ENCODE measurements at places on chromosomes 2 and 18.

- DNase-seq, result no peak
Measured at GRCh38 chr2:38719706-38720105, 31.5 kb downstream of the SRSF7 start.

- DNase-seq, result no peak
Measured at GRCh38 chr2:215930505-215931253, 82.7 kb downstream of the MREG start.

GRCh38 chr2:234412726-234413125 lies 84.2 kb downstream of the ARL4C start:
- no peak for DNase-seq

- DNase-seq, result no peak
Measured at GRCh38 chr18:10025711-10026670, 112.2 kb downstream of the VAPA start.

DNA sequence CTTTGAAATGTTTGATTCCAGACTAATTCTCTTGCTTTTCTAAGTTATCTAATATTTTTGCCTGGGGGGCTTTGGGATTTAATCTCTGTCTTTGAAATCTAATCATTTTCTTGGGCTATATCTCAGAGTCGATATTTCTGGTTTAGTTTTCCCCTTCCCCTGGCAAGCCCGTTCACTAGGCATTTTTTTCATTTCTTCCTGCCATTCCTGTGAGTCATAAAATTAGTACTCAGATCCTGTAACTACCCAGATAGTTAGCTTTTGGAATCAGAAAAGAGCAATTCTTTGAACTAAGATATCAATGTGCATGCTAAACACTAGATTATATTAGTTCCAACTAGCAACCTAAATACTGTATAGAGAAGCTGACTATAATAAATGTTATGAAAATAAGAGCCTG lies 29.4 kb upstream of the RNF149 start:
- no peak for DNase-seq

GRCh38 chr2:3001615-3002560 lies 375.7 kb downstream of the EIPR1 start:
- no peak for DNase-seq

DNA sequence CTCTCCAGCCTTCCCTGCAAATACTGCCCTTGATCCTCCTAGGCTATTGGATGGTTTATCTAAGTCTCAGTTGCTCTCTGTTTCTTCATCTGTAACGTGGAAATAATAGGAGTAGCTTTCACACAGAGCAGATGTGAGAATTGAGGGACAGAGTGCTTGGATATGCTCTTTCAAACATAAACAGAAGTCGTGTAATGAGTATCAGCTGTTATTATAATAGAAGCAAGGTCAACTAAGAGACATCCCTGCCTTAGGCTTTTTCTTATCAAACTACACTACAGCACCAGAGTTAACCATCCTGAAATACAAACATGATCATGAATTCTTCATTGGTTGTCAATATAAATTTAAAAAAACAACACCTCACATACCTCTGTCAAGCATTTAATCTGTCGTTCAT lies 138.2 kb downstream of the DOK6 start:
- no peak for DNase-seq

DNA sequence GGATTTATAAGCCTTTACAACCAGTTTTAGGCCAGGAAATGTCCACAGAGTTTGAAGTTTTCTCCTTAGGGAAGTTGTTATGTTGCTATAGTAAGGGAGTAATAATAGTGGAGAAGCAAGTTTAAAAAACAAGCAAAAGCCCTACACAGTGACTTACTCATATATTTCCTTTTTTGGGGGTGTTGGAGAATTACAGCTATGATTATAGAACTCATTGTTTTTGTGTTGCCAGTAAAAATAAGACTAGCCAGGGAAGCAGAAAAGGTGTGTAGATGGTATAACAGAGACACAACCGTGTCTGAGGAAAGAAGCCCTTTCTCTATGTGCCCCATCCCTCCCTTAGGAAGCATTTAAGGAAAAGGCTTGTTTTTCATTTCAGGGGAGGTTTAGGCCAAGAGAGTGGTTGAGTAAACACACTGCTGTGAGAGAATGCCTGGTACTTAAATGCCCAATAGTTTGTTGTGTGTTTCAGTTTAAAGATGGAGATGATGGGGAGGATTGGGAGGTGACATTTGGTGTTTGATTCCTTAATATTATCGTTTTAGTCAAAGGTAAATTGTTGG lies 2.3 kb downstream of the VAPA start:
- no peak for DNase-seq

DNA sequence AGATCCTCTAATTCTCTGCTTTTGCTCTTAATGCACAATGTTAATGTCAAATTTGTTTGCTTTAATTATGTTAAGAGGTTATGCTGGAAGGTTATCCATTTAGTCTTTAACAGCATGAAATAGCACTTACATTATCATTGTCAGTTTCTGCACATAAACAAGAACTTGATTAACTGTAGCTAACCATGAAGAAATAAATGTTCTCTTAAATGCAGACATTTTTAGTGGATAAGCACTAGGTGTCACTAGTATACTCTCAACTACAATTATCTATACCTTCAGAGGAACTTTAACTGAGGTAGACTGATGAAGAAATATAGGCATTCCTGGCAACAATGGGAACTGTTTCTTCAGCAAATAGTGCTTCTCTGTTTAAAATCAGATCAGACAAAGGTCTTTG lies 178.8 kb upstream of the CHST9 start:
- DNase-seq, result no peak

DNA sequence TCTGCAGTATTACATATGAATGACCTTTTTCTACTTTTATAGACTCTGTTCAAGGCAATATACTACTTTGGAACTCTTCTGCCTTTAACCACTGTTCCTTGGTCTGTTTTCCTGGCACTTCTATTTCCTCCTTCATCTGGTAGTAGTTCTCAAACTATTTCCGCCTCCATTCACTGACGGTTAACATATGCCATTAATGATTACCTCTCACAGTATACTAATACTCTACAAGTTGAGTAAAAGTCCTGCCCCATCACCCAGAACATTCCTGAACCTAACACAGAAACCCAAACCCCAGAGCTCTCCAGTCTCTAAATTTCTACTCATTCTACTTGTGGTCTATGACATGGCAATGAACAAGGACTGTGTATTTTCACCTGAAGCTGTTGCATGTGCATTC lies 4.5 kb downstream of the GFPT1 start:
- DNase-seq, result no peak

DNA sequence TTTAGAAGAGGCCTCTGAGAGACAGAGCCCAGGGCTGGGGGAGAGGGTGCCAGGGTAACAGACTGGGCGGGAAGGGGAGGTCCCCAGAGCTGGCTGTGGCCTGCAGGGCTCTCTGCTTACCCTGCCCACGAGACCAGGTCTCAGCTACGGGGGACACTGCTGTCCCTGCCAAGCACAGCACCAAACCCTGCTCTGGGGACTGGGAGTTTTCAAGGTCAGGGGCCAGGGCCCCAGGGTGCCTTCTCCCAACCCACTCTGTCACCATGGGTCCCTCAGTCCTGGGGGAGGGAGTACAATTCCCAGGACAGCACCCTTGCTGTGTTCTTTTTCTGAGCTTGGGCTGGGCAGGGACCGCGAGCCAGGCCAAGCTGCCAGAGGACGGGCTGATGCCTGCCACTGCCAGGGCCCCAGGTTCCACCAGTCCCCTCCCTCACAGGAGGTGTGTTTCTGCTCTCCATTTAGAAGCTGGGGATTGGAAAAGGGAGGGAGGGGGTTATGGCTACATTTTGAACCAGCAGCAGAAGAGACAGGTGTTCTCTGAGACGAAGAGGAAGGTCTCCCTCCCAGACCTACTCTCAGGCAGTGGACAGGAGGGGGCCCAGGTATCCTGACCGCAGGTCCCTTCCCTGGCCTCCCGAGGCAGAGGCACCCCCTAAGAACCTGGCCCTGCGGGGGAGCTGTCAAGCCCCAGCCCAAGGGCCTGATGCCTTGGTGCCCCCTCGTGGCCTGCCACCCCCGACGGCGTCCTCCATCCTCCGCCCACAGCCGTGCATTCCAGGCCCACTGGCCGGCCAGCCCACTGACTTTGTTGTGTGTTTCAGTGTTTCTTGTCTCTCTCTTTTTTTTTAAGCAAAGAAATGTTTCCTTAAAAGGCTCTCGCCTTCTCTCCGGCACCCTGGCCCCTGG lies 80.4 kb downstream of the TNS1 start:
- DNase-seq, result no peak

- no peak for DNase-seq
Measured at GRCh38 chr2:38125007-38125406, 49.1 kb upstream of the CYP1B1 start.

GRCh38 chr2:224930124-224930523 lies 112.1 kb downstream of the DOCK10 start:
- DNase-seq, result no peak

DNA sequence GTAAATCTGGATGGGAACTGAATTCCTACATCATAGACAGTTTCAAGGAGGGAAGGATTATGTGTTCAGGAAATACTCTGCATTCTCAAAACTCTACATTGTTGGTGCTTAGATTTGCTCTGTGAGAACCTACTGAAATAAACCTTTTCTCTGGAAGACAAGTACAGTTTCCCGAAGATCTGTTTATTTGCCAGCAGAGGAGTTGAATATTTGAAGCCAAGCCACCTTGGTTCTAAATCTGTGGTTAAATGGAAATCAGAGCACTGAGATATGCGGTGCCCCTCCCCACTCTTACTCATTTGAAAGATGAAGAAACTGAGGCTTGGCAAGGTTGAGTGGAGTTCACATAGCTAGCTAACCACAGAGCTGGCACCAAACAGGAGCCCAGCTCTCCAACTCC lies 146.3 kb upstream of the CTAGE1 start:
- no peak for DNase-seq

- no peak for DNase-seq
Measured at GRCh38 chr2:124025171-124025580, at the start of gene CNTNAP5. CNTNAP5 (plus strand) TSS chr2:124025287; CDS start chr2:124025651, 364 bp downstream.

- no peak for DNase-seq
Measured at GRCh38 chr2:74333175-74333574, 10.0 kb downstream of the SLC4A5 start.

- no peak for DNase-seq
Measured at GRCh38 chr2:171346723-171347557, 86.8 kb downstream of the METTL8 start.

DNA sequence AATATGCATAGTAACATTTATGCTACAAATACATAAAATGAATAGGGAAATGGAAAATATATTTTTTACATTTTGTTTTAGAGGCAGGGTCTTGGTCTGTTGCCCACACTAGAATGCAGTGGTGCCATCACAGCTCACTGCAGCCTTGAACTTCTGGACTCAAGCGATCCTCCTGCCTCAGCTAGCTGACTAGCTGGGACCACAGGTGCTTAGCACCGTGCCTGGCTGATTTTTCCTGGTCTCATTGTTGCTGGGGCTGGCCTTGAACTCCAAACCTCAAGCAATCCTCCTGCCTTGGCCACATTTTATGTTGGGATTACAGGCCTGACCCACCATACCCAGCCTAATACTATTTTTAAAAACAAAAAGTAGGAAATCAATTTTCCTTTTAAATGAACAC lies 33.2 kb downstream of the XPO1 start:
- no peak for DNase-seq

GRCh38 chr2:198471291-198471690 lies 666.9 kb downstream of the PLCL1 start:
- no peak for DNase-seq

DNA sequence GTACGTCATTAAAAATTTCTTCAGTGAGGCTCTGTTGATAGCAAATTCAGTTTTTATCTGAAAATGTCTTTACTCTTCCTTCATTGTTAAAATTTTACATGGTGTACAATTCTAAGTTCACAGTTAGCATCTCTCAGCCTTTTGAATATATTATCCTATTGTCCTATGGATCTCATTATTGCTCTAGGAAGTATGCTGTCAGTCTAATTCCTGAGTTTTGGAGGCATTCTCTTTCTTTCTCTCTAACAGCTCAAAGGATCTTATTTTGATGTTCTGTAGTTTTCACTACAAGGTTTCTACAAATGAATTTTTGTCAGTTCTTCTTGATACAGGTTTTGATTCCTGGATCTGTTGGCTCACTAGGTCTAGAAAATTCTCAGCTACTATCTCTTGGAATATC lies 2.9 kb upstream of the ACMSD start:
- no peak for DNase-seq

- DNase-seq, result no peak
Measured at GRCh38 chr18:75391279-75392225, 36.0 kb downstream of the SMIM21 start.

DNA sequence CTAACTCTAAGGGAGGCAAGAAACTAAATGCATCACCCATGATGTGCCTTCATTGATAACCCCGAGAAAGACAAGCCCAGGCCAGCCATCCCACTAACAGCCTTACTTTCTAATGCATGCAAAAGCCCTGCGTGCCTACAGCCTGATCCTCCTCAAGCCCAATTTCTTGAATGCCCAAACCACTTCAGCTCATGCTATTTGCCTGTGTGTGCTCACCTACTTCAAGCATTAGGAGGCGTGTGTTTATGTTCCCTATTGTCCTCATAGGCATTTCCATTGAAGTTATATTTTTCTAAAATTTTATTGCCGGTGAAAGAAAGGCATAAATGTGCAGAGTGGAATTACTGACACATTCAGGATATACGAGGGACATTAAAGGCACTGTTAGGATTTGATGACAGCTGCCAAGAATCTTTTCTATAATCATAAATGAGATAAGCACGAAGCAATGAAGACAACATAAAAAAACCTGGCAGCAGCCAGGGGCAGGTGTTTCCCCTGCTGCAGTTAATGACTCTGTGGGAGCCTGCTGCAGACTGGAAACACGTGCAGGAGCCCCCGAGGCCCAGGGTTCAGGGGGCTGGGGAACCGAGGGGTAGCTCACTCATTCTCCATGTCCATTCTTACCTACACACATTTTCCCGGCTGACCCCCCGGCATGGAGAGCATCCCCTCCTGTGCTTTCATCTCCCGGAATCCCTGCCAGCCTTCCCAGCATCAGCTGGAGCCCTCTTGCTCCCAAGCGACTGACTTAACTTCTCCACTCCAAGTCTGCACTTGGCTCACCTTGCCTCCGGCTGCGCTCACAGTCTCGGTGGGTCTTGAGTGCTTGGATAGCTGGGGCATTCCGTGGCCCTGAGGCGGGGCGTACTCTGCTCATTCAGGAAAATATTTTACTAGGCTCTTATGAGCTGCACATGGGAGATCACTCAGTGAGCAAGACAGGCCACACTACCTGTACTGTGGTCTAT lies 292.3 kb upstream of the SIX2 start:
- DNase-seq, result no peak

DNA sequence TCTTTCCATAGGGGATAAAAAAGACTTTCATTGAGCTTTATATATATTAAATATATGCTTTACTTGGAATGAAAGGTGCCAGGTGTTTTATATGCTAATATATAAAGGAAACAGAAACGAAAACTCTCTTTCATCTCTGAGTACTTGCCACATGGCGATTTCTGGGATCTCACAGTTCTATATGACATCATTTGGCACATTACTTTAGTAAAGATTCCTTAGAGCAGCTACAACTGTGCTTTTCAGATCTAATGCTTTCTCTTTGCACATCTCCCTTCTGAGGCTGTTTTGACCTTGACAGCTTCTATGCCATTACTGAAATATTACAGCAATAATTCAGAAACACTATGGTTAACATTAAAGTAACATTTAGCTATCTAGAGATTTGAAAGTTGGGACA lies 1082.9 kb upstream of the CDH2 start:
- DNase-seq, result no peak

All from activated CD4-positive, CD25-positive, alpha-beta regulatory T cell (primary cell).